Coronary artery (tissue), 2 donors: ENCODE measurements at places on chromosomes 2 and 18.

DNA sequence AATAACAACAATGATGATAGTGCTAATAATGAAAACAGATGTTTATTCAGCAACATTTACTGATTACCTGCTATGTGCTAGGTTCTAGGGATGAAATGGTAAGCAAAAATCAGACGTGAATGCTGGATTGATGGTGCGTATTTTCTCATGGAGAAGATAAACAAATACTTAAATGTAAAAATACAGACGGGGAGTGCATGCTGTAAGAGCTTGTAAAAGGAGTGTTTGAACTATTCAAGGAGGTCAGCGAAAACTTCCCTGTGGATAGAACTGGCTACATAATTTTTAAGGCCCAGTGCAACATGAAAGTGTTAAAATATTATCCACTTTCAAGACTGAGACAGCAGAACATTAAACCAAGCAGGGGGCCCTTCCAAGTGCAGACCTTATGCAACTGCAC is 22.1 kb downstream of the MTX2 start:
- DNase-seq = no peak

DNA sequence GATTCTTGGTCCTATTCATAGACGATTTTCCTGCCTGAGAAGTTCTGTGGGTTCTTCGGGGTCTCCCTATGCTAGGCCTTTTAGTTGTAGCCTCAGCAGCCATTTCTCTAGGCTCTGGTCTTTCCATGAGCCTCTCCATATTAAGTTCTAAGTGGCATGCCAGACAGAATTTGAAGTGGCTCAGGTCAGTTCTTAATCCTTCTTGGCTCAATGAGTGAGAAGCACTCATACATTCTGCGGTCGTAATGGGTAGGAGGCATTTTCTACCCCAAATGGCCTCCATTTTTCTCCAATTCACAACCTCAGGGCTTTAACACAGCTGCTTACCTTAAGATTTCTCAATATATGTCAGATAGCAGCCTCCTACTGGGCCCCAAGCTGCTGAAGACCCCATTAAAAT is 405.3 kb upstream of the GALNT5 start:
- DNase-seq = no peak

GRCh38 chr2:96501886-96502810 is 3.0 kb downstream of the NEURL3 start:
- DNase-seq = no peak

DNA sequence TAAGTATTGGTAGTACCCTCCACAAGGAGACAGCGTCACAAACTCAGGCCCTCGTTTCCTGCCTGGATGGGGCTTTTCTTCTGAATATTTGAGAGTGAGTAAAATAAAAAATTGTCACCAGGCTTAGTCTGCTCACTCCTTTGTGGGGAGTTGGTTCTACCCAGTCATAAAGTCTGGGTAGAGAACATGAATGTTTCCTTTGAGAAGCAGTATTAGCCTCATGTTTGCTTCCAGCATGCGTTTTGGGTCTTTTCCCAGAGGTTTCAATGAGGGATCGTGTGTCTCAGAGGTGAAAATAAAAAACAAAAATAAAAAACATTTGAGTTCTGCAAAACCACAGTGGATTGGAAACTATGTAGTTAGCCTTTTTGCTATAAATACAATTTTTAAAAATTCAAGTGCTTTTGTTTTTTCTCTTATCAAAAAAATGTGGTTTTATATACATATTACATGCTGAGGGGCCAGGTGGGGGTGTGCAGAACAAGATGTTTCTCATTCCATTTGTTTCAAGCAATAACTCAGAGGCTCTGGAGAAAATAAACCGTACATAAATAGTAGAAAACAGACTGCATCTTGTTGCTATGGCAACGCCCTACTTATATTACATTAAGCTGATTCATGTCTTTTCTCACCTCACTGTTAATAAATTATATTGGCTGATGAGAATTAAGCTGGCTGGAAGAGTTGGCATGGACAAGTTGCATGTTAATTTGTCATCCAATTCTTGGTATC is 225.4 kb upstream of the FBXO11 start:
- DNase-seq = no peak

DNA sequence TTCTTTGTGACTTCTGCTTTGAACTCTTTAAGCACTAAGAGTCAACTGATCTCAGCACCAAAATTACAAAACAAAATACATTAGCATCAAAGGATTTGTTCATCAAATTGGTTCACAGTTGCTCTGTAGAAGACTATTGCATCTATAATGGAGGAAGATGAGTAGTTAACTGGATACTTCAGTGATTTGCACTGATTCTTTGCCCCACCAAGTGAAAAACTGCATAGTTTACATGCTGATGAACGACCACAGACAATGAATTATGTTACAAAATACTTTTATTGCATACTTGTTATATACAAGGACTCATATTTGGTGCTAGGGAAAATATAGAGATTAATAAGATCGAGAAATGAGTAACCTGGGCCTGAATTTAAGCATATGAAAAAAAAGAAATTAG is 107.2 kb downstream of the SCG2 start:
- DNase-seq = no peak

DNA sequence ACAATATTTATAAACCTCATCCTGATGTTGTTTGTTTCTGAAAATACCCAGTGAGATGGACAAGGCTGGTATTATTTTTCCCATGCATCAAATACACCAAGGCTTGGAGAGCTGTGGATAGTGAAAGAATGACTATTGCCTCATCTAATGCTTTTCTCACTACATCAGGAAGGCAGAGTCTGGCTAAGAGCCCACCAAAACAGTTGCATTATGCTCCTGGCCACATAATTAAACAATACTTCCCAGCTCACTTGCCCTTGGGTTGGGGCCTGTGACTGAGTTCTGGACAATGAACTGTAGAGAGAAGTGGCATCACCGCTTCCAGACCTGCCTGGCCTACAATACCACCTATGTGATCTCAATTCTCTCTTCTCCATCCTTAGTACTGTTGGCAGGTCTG is 46.4 kb upstream of the REEP1 start:
- no peak for DNase-seq
